ENCODE measurements at places on chromosomes 6 and 20. TPM values are rescaled to one million over a fixed set of nuclear protein-coding genes. Genes with fewer than 3 reads are reported as not detected.

GRCh38 chr20:3082306-3082951 lies 2.1 kb downstream of the AVP start:
- no peak for DNase-seq

KCNQ2 gene
- not detected for total RNA-seq

DNA sequence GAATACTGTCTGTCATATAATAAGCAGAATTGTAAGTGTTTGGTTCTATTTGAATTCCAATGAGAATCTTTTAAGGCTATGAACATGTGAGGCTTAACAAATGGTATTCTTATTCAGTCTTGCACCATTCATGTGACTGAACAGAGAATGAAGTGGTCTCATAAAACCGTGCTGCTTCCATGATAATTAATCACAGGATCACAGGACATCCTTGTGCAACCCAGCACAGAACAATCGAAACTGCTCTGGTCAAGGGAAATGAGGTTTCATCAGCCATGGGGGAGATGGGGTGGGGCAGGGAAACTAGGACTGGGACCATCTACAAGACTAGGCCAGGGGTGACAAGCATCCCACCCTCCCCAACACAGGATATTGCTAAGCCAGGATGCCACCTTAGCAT lies 6.0 kb downstream of the PPIL6 start:
- DNase-seq, result no peak

DNA sequence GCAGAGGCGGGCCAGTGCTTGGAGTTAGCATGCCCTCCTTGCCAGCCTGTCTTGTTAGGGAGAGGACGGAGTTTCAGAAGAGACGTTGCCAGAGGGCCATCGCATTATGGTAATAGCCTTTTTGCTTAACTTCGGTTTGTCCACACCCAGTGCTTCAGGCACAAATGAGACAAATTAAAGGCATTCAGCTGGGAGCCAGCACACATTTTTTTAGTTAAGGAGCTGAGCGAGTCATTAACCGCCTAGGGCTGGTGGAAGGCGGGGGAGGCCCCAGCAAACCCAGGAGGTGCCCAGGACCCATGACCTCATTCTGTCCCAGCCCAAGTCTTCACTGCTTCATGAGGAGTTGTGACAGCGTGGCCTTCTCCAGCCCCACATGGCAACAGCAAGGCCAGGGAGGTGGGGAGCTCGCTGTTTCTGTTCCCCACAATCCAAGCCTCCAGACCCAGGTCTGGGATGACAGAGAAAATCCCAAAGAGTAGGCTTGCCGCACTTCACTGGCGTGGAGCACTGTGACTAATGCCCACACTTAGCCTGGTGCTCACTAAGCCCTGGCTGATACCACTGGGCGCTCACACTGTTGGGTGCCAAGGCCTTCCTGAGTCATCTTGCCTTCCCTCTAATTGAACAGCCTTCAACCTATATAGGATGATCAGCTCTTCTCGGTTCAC lies 237.1 kb downstream of the ANKRD60 start:
- DNase-seq, result no peak

DNA sequence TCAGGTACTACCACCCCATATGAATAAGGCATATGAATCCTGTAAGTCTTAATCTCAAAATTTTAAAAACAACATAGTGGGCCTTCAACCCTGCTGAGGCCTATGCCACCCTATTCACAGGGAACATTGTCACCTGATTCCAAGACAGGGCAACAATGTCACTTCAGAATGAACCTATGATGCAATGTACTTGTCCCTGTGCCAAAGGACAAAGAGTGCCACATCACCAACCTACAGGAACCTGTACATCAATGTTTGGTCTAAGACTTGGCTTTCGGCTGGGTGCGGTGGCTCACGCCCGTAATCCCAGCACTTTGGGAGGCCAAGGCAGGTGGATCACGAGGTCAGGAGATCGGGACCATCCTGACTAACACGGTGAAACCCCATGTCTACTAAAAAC lies 318.5 kb upstream of the JARID2 start:
- no peak for DNase-seq

DNA sequence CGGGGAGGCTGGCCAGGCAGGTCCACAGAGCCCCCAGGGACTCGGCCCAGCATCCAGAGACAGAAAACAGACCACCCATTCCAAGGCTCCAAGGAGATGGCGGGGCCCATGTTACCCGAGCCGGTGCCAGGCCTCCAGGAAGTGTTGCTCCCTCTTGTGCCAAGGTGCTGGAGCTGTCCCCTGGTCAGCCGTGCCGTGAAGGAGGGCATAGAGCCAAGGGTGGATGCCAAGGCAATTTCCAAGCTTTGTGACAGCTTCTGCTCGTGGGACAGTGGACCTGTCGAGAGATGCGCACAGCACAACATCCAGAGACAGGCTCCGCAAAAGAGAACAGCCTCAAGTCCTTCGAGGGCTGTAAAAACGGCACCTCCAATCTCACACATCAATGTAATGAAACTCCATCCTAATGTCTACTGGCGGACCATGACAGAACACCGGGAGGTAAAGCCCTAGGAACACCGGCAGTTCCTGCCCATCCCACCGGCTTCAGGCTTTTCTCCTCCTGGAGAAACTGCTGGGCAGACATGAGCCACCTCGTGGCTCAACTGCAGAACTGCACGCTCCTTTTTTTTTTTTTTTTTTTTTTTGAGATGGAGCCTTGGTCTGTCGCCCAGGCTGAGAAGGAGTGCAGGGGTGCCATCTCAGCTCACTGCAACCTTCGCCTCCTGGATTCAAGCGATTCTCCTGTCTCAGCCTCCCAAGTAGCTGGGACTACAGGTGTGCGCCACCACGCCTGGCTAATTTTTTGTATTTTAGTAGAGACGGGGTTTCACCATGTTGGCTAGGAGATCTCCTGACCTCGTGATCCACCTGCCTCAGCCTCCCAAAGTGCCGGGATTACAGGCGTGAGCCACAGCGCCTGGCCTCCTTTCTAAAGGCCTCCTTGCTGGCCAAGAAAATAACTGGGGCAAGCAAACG lies 30.9 kb upstream of the AVP start:
- DNase-seq, result no peak

DNA sequence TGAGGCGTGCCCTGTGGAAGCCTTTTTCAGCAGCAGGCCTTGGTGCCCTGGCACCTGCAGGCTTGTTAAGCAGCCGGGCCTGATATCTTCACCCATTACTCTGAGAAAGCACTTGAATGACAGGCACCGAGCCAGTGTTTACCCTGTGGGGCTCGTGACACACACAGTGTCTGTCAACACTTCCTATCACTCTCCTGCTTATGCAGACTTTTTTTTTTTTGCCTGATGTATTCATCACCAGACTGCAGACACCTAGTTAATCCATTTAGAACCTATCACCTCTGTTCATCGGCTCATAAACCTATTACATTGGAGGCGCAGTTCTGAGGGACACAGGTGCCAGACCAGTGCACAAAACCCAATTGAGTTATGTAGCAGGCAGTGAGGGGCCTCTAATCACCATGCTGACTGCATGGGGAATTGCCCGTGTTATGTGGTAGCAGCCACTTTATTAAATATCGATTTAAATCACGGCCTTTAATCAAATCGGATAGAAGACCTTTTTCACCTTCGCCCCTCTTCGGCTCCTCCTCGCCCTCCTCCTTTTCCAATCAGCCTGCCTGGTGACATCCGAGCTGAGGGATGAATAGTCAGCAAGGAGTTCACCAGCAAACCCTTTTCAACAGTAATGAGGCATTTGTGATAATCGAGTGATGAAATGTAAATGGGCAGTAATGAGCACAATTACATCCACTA lies 962.9 kb upstream of the SLC35B3 start:
- no peak for DNase-seq

GRCh38 chr6:100809346-100809745 lies 71.8 kb downstream of the ASCC3 start:
- no peak for DNase-seq

MAP3K5 gene
- total RNA-seq, result 9.5 TPM

DNA sequence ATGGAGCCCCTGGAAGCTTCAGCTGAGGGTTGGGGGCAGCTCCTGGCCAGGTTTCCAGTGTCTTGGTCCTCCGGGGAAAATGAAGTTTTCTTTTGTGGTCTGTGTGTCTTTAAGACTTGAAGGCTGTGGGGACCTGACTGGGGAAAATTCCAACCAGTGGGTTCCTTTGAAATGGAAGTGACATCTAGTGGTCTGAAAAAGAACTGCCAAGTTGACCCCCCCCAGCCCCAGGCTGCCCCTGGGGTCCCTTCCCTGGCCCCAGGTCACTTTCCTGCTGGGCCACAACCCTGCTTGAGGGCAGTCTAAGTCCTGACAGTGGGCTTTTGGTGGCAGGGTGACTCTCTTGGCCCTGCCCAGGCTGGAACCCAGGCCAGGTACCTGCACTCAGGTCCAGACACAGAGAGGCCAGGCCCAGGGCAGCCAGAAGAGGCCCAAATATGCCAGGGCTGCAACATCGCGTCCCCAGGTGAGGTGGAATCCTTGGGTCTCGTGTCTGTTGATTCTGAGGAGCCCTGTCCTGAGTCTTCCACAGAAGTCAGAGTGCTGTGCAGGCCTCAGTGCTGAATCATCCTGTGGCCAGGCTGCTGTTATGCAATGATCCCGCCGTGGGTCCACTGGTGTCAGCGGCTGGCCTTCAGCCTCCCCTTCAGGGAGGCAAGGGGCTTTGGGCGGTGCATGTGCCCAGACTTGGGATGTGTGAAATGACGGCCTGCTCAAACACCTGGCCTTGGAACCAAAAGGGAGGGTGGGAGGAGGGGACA lies 68.4 kb downstream of the VEGFA start:
- peak; percentile 32 for DNase-seq

NRN1 gene
- total RNA-seq, result 12.4 TPM

C20orf204 gene
- 0.26 TPM for total RNA-seq

DNA sequence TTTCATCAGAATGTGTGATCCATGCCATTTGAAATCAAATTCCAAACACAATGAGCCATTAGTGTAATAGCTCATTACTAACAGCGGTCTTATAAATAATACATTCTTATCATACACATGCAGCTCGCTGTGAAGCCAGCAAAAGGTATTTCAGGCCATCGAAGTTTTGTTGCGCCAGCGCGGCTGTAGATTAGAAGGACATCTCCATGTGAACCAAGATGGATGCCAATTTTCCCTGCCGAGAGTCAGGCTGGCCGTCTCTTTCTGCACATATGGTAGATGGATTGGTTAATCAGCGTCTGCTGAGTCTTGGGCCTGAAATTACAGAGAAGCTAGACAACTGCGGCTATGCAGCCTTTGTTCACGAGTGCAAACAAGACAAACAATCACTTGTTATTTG lies 44.1 kb downstream of the CFAP61 start:
- DNase-seq, result no peak

GRCh38 chr20:62394248-62395245 lies 7.6 kb downstream of the RPS21 start:
- DNase-seq, result no peak

GRCh38 chr20:11895861-11896387 lies 21.8 kb upstream of the BTBD3 start:
- no peak for DNase-seq

FAXC gene
- 8.7 TPM for total RNA-seq

- DNase-seq, result no peak
Measured at GRCh38 chr6:43334466-43335095, 26.0 kb upstream of the CRIP3 start.

APCDD1L gene
- 0.59 TPM for total RNA-seq
